Amniotic stem cell (primary cell): ENCODE measurements at places on chromosomes 1 and 21.
A peak's percentile ranks its signal among the peaks of the same experiment; 100 is the strongest.

- DNase-seq = no peak
These were observed 51.9 kb downstream of the PHC2 start for GRCh38 chr1:33378976-33379375.

- no peak for DNase-seq
These were observed 45.5 kb downstream of the DHRS3 start for GRCh38 chr1:12572522-12572921.

DNA sequence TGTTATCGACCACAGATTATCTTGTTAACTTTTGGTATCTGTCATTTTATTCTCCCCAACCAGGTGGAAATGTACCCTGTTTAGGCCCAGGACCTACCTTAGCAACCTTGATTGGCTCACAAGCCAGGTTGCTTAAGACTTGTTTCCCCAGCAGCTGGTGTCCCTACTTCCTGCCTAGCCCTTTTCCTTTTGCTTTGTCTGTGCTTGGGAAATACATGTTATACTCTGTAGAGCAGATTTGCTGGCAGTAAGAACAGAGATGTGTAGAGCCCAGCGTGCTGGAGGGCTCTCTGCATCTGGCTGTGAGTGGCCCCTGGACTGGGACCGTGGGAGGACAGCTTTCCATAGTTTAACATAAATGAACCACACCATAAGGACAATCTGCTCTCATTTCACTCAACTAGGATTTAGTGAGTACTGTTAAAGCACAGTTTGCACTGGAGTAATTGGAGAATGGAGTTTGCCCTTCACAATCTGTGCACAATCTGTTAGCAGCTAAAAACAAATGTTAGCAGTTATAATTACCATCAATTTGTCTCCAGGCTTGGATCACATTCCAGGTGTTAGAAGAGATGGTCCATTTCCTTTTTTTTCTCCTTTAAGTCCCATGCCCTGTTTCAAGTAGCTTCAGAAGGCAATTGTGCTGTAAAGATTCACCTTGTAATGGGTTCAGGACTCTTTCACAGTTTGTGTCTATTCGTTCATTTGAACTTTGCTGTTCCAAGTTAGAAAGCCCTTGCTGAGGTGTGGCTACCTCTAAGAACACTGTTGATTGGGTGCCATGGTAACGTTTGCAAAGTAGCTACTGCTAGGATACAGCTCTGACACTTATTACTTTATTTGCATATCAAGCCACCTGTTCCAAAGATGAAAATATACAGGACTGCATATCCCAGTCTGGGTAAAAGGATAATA, at the start of gene APOBEC4:
APOBEC4 (minus strand) TSS at position 770 of the 915 bp plus-strand sequence. CDS start 4,535 bp downstream, outside the sequence.
- DNase-seq = no peak

DNA sequence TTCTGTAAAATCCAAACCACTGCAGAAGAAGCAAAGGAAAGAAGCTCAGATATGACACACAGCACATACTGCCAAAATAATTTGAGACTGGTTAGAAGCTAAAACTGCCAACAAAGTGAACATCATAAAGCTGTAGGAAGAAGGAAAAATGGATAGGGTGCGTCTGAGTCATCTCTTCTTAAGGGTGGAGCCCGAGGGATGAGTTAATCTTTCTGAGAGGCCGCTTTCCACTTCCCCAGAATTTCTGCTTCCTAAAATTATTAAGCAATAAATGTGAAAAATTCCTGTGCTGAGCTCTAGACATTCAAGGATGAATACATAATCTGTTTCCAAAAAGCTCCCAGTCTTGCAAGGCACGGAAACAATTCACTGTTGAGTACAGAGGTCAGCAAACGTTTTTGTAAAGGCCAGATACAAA, 20.1 kb downstream of the PPT1 start:
- peak; percentile 41 for DNase-seq

GRCh38 chr1:165686121-165686970, 12.0 kb downstream of the ALDH9A1 start:
- no peak for DNase-seq

DNA sequence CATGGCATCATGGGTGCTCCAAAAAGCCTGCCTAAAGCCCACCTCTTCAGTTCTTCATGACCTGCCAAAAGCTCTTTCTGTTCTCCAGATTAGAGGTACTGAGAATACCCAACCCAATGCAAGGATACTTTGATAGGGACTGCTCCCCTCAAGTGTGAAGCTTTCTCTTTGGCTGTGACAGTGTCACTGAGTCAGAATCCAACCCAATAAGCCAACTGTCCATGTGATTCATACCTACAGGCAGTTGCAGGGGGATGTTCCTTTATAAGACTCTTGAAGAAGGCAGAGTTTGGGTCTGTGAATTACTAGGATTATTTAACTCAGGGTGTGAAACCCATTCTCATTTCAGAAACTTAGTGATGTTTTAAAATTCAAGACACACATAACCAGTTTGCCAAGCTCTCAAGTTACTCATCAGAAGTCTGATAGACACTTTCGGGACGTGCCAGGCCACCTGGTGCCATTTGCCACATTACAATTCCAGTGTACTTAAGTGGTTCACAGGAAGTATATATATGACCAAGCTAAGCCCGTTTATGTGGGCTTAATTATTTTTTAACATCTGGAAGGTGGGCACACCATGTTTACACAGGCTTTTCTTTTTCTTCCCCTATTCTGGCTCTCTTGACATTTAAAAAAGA, 265.8 kb downstream of the NFIA start:
- no peak for DNase-seq

DNA sequence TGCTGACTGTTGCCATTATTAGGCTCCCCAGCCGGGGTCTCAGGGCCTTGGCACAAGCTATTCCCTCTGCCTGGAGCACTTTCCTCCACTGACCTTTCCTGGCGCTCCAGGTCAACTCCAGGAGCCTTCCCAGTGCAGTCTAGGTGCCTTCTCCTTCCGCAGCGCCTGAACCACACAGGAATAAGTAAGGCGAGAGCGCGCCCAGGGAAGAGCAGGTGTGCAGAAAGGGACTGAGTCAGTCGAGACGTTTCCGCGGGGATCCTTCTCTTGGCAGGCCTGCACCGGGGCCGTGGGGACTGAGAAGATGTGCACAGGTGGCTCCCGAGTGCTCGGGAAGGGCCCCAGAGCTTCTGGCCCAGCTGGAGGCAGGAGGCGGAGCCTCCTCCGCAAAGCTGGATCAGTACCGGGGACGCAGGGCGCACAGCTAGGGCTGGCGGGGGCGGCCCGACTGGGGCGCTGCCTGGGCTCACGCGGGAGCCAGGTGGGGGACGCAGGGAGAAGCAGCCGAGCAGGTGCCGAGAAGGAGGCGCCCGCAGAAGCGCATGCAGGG, 765 bp upstream of the BMP8A start:
- no peak for DNase-seq

DNA sequence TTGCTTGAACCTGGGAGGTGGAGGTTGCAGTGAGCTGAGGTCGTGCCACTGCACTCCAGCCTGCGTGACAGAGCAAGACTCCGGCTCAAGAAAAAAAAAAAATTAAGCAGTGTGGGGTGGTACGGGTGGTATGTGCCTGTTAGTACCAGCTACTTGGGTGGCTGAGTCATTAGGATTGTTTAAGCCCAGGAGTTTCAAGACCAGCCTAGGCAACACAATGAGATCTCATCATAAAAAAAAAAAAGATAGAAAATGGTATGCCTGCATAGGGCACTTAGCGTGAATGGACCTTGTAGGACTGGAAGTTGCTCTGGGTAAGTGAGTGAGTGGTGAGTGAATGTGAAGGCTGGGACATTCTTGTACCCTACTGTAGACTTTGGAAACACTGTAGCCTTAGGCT, 37.0 kb downstream of the TBCE start:
- no peak for DNase-seq

DNA sequence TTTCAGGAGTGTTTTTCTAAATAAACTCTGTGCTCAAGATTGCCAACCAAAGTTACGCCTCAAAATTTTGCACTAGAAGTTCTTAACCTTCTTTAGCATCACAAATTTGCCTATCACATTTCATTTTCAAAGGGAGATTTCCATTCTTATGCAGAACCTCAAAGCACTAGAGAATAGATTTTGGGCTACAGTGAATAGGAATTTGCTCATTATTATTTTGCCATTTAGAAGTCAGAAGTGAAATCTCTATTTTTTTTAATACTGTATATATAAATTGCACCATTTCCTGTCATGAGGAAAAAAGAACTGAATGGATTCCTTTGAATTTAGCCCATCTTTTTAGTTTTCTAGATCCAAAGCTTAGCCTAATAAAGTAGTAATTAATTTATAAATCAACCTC, 796.4 kb downstream of the ADGRL2 start:
- no peak for DNase-seq

- no peak for DNase-seq
These were observed 162.6 kb upstream of the USP25 start for GRCh38 chr21:15567191-15567590.

DNA sequence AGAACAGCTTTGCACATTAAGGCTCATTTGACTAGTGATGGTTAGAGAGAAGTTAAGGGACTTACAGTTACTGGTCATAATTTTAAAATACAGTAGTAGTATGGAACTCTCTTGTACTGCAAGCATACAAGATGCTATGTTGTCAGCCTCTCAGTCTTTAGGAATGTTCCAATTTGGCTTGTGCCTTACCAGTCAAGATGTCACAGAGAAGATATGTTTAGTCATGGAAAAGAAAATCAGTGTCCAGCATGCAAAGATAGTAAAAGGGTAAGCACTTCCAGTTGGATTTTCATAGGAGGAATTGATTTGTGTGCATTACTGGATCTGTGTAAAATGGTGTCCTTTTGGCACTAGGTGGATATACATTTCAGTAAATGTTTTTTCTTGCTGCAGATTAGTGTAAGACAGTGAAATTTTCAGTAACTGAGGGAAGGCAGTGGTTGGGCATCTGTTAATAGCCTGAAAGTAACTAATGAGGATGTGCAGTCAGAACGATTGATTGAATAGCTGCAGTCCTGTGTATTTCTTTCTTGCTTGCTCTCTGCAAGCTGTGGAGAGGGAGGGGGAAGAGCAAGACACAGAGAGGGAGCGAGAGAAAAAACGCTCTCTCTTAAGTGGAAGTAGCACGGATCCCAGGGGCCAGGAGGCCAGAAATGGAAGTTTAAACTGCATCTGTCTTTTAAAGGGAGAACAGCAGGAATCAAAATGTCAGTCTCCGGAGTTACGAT, 108.2 kb downstream of the CLEC20A start:
- DNase-seq = no peak

DNA sequence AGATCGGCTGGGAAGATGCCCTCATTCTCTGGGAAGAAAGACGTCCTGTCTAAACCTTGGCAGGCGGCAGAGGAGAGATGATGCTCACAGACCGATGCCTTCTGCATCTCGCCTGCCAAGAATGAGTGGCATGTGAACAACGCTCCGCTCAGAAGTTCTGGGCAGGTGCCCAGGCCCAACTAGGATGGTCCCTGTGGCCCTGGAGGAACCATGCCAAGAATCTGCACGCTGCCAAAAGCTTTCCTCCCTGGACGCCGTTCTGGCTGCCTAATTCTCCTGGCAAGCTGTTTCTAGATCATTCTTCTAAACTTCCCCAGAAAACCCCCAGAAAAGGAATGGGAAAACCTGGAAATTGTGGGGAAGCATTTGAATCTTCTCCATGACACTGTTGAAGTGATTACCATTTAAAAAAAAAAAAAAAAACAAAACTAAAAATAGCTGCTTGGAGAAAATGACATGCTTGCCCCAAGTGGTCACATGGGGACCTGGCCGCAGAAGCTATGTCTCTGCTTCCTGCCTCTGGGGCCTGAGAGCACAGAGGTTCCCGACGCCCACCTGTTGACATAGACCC, 440.9 kb downstream of the PRDM2 start:
- DNase-seq = no peak

DNA sequence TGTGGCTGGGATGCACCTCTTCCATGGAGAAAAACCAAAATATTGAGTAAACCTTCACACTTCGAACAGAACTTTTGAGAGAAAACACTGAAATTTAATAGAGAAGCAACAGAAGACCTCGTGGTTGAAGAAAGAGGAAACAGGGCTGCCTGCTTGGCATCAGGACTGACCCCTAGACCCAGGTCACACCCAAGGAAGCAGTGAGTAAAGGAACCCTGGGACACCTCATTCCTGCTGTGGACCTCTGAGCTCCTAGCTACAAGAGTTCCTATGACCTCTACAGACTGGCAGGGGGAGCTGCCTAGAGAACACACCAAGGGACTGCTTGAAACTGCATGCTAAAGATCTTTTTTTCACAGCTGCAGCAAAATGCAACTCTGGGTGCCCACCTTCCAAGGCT, 67.8 kb downstream of the FASLG start:
- no peak for DNase-seq

DNA sequence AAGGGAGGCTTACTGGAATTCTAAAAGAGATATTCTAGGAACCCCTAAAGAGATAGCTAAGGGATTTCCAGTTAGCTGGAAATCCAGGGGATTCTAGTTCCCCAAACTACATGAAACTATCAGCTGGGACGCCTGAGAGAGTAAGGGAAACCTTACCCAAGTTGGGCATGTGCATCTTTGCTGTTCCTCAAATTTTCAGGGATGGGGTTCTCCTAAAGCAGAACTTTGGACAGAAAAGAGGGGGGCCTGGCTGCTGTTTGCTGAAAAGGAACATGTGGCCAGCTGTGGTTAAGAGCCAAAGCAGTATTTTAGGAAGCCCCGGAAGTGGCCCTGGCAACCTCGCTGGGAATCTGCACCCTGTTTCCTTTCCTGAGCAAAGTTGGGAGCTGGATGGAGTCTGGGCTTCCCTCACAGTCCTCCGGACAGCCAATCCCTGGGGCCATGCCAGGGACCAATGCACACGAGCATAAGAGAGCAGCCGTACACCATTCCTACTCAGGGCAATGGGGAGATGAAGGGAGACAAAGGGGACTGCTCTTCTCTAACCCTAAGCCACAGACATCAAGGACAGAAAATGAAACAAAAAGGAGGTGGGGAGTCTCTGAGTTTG, 154.3 kb downstream of the PLXNA2 start:
- no peak for DNase-seq

GRCh38 chr1:110370827-110371226, 20.0 kb downstream of the SLC16A4 start:
- no peak for DNase-seq

- DNase-seq = no peak
These were observed 8.7 kb downstream of the IER5 start for GRCh38 chr1:181097242-181097641.

DNA sequence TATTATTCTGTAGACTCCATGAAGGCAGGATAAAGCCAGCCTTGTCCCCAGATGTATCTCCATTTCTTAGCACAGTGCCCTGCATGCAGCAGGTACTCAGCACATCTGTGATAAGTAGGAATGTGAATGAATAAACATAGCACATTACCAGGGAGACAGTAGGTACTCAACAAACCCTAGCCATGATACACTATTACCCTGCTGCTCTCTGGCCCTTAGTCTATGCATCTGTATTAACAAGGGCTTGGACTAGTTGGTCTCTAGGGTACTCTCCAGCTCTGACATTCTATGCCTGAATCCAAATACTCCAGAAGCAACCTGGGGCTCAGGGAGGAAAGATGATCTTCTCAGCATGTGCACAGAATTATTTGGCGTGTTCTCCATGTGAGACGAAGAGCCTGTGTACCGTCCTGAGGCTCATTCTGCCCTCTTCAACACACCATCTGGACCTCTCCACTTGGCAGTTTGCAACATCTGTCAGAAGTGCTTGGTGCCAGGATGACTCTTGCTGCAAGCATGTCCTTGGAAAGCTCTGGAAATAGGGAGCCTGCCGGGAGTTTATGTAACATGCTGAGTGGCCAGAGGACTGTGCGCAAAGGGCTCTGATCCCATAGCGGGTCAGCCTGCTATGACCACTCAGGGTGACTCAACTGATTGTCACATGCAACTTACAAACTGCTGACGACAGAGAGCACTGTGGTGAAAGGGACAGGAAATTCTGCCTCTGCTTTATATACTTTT, 228.2 kb upstream of the USP24 start:
- DNase-seq = peak; percentile 74

- DNase-seq = no peak
These were observed 97.7 kb downstream of the CACHD1 start for GRCh38 chr1:64567426-64568170.

- DNase-seq = no peak
These were observed 15.8 kb downstream of the COLGALT2 start for GRCh38 chr1:184021728-184022127.

GRCh38 chr1:46110521-46110920, 21.9 kb downstream of the PIK3R3 start:
- no peak for DNase-seq
